ENCODE measurements at places on chromosomes 2 and 18.

- no peak for DNase-seq
These were observed 78.4 kb upstream of the UBXN4 start for GRCh38 chr2:135663148-135663700.

- DNase-seq: no peak
These were observed 5.2 kb downstream of the STARD7 start for GRCh38 chr2:96203130-96204028.

- no peak for DNase-seq
These were observed 495.1 kb upstream of the TCF4 start for GRCh38 chr18:56083097-56083521.

DNA sequence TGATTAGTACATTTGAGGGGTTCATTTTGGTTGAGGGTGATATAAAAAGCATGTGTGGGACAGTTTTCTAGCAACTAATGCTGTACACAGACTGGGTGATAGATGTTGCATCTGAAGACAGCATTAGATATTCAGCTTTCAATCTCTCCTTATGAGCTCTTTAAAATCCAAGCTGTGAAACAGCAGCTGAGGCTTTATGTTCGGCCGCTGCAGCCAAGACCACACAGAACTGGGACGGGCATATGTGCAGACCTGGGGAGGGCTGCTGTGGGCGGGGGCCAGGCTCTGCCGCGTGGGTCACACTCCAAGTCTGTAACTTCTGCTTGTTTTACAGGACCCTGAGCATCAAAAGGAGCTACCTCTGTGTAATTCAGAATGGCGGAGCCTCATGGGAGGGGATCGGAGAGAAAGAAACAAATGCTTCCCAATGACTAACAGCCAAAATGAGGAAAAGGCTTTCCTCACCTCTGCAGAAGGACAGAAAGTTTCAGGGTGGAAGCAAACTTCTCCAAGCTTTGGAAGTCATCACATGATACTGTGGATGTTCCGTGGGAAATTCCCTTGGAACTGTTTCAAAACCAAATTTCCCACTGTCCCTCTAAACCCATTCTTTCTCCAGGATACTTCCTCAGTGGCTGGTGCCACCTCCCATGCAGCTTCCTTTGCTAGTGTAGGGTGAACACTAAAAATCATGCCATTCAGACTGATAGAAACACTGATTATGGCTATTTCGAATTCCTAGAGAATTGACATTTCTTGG lies 711.9 kb upstream of the ID2 start:
- DNase-seq: no peak

GRCh38 chr2:222208010-222208690 lies 90.6 kb downstream of the PAX3 start:
- DNase-seq: no peak

Measured in activated CD4-positive, alpha-beta T cell treated with anti-CD3 and anti-CD28 coated beads for 4 hours (primary cell).